ENCODE measurements at places on chromosomes 5 and 9.

GRCh38 chr9:77099388-77099787 is 77.9 kb upstream of the VPS13A start:
- no peak for DNase-seq

- no peak for DNase-seq
Observed at GRCh38 chr5:159953609-159954008, 37.3 kb downstream of the ADRA1B start.

GRCh38 chr9:81384911-81385310 is 304.4 kb downstream of the TLE1 start:
- DNase-seq, result no peak

GRCh38 chr5:150311015-150311692 is 8.4 kb upstream of the ARSI start:
- no peak for DNase-seq

GRCh38 chr5:14440582-14441431 is 140.8 kb upstream of the OTULINL start:
- DNase-seq, result peak; percentile 56

GRCh38 chr5:108382784-108383330 is 959 bp upstream of the FBXL17 start:
- no peak for DNase-seq

DNA sequence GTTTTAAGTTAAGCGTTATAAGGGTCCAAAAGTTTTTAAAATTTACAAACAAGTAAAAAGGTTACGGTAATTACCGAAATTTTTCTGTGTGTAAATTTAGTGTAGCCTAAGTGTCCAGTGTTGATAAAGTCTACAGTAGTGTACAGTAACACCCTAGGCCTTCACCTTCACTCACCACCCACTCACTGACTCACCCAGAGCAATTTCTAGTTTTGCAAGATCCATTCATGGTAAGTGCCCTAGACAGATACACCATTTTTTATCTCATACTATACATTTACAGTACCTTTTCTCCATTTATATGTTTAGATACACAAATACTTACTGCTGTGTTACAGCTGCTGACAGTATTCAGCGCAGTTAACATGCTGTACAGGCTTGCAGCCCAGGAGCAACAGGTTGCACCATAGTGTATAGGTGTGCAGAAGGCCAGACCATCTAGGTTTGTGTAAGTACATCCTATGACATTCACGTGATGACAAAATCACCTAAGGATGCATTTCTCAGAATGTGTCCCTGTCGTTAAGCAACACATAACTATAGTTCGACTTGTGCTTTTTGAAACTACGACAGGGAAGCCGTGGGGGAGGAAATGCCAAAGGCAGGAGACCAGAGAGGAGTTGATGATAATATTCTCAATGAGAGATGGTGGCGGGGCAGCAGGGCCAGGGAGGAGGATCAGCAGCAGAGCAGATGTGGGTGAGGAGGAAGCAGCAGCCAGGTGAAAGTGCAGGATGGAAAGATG is 48.6 kb downstream of the PSMB7 start:
- no peak for DNase-seq

Data from globus pallidus (tissue), 1 donor.